ENCODE measurements at places on chromosomes 5 and 9.
A peak's percentile ranks its signal among the peaks of the same experiment; 100 is the strongest.

- DNase-seq = no peak
These were observed 24.7 kb upstream of the FCN2 start for GRCh38 chr9:134855900-134856377.

GRCh38 chr9:126226991-126227936 lies 99.4 kb upstream of the MVB12B start:
- DNase-seq = no peak

- DNase-seq = no peak
These were observed 552.2 kb downstream of the ZNF608 start for GRCh38 chr5:124194282-124194681.

DNA sequence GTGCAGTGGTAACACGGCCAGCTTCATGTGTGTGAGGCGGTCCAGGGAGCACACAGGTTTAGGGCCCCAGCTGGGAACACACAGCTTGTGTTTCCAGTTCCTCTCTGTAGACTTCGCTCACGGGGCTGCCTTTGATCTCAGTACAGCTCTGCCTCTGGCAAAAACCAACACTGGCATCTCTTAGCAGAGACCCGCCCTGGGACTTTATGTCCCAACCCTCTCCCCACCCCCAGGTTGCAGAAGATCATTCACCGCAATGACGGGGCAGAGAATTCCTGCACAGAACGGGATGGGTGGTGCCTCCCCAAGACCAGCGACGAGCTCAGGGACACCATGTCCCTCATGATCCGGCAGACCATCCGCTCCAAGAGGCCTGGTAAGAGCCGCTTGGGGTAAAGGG lies 5.2 kb upstream of the CEL start:
- DNase-seq = no peak

DNA sequence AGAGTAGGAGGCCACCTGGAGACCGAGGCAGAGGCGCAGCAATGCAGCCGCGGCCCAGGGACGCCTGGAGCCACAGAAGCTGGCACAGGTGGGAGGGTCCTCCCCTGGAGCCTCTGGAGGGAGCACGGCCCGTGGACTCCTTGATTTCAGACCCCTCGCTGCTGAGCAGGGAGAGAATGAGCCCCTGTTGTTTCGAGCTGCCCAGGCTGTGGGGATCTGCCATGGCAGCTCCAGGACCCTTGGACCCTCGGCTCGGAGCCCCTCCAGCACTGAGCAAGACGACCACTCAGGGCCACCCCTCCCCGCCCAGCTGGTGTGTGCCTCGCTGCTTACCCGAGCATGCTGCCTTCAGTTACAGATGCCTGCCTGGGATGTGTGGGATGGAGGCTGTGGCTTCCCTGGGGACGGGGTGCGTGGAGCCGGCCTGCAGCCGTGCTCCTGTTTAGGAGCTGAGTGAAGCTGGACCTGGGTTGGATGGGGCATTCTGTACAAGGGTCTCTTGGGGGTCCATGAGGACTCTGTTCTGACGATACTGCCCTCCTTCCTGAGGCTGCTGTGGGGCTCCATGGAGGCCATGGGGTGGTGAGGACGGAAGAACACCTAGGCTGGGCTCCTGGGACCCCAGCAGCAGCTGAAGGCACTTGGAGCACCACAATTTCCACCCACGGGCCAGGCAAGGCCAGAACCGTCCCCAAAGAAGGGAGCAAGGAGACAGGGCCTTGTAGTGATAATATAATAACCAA lies 115.1 kb upstream of the LPCAT1 start:
- no peak for DNase-seq

- DNase-seq = no peak
These were observed 7.8 kb upstream of the MRNIP start for GRCh38 chr5:179866241-179867078.

GRCh38 chr5:1341863-1342262 lies 3.0 kb downstream of the CLPTM1L start:
- DNase-seq = no peak

- peak; percentile 34 for DNase-seq
These were observed 52.6 kb upstream of the TNFAIP8 start for GRCh38 chr5:119302916-119303897.

- DNase-seq = no peak
These were observed 48.6 kb upstream of the ZBTB43 start for GRCh38 chr9:126756238-126756637.

GRCh38 chr5:54601411-54602230 lies 84.1 kb downstream of the SNX18 start:
- DNase-seq = no peak

- DNase-seq = no peak
These were observed 104.7 kb downstream of the GPR21 start for GRCh38 chr9:123138163-123138562.

- DNase-seq = no peak
These were observed 225.2 kb downstream of the FSTL4 start for GRCh38 chr5:133387091-133387490.

DNA sequence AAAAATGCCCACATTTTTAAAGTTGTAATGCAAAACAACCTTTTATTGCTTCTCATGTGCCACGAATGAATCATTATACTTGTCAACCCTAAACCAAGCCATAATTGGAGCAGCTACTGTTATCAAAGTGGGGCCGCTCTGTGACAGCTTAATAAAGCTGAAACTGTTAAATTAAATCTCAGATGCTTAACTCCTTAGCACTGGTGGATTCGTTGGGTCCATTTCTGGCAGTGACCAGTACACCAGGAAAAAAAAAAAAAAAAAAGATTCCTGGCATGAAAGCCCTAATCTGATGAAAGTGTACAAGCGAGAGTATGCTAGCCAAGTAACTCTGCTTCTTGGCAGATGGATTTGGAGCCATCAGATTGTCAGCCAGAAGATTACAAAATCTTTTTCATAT lies 164.8 kb downstream of the ZSWIM6 start:
- DNase-seq = no peak

DNA sequence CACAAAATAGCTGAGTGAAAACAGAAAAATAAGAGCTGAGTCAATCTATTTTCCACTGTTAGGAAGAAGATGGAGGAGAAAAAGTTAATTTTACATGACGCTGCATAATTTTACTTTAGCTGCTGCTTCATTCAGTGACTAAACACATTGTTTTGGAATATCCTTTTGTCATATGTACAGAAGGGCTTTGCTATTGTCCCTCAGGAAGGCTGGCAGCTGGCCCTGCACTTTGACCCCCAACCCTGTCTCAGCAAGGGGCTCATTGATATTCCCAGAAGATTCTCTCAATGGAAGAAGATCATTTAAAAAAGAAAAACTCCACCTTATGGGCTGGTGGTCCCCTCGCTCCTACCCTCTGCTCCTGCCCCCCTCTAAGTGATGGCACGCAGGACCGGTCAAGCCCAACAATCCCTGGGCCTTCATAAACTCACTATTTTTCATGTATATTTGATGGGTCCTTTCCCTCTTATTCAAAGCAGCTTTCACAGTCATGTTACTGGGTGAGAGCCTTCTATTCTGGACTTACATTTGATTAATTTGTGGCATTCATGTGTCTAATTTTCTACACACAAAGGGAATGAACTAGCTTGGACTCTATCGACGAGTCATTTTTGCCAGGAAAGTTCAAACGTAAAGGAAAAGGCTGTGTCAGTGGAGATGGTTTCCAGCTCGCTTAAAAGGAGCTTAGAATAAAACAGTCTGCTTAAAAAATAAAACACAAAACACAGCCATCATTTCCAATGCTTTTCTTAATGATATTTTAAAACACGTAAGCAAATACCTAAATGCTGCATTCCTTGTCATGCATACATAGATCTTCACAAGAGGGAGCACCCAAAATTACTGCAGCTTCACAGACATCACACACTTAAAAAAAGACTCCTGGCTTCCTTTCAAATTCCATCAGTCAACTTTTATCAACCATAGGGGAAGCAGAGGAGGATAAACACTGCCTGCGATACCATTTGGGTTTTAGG lies 104.7 kb downstream of the EFNA5 start:
- DNase-seq = no peak

GRCh38 chr9:125633116-125633745 lies 73.8 kb downstream of the MAPKAP1 start:
- no peak for DNase-seq
